ENCODE measurements at places on chromosomes 2 and 18.
A peak's percentile ranks its signal among the peaks of the same experiment; 100 is the strongest.

- no peak for DNase-seq
Observed at GRCh38 chr2:134348760-134349159, 94.9 kb downstream of the MGAT5 start.

- no peak for DNase-seq
Observed at GRCh38 chr2:8087480-8087840, 594.4 kb upstream of the ID2 start.

GRCh38 chr2:207469451-207469850 lies 60.3 kb upstream of the CREB1 start:
- DNase-seq: no peak

GRCh38 chr2:21837168-21837960 lies 713.6 kb downstream of the TDRD15 start:
- peak; percentile 51 for DNase-seq

DNA sequence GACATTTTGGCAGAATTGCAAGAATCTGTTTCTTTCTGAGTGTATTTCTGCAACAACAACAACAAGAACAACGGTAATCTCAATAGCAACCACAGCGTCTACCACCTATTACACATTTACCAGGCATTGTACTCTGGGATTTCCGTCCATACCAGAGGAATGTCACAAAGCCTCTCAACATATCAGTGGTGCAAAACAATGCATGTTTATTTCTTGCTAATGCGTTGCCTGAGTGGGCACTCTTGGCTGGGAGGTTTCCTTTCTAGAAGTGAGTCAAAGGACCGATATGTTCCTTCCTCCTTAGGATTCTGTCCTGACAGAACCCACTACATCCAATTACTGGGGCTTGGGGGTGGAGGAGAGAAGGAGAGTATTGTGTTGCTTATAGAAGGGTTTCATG lies 585.6 kb downstream of the TSN start:
- peak; percentile 38 for DNase-seq

DNA sequence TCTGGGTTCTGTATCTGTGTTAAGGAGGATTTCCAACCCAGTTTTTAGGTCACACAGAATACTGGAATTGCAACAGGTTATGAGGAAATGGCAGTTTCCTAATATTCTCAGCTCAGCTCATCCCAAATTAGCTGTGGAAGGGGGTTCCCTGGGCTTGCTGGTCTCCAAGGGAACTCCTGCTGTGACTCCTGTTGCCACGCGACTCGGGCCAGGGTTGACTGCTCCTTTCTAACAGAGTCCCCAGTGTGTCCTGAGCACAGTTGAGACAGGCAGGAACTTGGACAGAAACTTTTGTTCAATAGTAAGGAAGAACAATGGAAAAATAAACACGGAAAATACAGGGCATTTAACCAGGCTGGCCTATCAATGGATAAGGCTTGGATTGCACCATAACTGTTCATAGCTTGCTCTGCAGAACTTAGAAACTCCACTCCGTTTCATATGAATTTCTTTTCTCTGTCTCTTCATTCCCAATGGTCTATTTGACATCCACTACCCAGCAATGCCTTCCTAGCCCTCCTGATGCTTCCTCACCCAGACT lies 3.8 kb upstream of the ROCK2 start:
- DNase-seq: no peak

DNA sequence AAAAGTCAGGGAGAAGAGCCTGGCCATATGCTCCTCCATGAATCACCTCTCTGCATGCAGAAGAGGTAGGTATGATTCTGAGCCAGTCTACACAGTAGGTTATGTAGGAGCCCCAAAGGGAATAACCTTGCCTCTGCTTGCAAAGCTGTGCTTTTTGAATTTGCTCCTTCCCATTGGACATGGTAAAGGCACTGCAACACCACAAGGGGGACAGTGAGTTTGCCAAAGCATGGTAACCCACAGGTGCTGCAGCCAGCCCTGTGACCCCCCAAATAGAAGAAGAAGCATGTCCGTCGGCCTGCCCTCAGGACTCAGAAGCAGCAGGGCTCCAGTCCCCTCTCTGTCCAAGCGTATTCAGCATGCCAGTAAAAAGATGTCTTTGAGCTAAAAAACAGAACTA lies 51.0 kb upstream of the BCL2L11 start:
- no peak for DNase-seq

GRCh38 chr18:22167091-22167470 lies 2.3 kb upstream of the GATA6 start:
- DNase-seq: no peak

DNA sequence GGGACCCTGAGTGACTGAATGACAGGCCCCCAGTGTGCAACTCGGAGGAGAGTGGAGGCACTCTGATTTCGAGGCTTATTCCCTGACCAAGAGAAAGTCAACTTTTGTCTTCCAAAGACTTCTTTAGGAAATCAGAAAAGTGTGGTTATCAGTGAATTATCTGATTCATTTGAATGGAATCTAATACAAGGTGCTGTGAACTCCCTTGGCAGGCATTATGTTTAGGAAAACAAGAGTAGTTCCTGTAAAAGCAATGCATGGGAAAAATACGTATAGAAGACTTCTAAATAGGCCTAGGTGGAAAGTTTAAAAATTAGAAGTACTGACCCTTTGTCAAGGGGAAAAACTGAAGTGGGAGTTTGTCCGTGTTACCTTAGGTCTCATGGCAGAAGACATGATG lies 269.4 kb downstream of the GBX2 start:
- no peak for DNase-seq

DNA sequence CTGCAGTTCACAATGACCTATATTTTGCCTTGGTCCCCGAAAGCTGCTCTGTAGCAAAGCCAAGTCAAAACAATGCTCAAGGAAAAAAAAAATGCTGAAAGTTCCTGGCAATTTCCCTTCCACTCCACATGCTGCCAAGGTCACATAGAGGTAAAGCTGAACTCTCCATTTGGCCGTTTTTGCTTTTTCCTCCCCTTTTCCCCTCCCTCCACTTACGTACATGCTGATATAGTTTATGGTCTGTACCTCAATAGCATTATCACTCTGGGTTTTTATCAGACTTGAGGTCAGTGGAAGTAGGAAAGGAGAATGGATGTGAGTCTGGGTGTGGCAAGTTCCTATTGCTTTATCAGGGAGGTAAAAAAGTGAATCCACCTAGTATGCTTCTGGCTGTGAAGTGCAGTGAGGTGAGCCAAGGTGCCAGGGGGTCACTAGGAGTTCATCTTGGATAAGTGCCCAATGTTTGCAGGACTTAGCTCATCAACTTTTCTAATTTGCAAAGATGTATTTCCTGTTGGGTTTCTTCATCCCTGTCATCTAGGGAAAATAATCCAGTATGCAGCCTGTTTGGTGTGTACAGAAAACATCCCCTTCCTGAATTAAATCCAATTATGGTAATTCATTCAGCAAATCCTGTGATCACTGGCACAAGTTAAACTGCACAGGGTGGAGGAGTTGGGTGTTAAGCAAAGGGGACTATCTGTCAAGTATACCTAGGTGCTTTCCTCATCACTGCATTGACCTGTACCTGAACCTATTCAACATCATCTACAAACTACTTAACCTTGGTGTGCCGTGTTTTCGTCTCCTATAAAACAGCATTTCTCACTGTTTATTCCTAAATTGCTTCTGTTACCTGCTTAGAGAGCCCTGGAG lies 124.3 kb upstream of the CYP26B1 start:
- no peak for DNase-seq

DNA sequence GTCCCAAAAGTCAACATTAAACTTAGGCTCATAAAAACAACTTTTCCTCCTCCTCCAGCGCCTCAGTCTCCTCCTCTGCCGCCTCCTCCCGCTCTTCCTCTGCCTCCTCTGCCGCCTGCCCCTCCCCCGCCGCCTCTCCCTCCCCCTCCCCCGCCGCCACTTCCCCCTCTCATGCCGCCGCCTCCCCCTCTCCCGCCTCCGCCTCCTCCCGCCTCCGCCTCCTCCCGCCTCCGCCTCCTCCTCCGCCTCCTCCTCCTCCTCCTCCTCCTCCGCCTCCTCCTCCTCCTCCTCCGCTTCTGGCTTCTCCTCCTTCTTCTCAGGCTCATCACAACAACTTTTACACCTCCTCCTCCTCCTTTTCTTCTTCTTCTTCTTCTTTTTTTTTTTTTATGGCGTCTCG lies 599.9 kb downstream of the TMEM182 start:
- no peak for DNase-seq

DNA sequence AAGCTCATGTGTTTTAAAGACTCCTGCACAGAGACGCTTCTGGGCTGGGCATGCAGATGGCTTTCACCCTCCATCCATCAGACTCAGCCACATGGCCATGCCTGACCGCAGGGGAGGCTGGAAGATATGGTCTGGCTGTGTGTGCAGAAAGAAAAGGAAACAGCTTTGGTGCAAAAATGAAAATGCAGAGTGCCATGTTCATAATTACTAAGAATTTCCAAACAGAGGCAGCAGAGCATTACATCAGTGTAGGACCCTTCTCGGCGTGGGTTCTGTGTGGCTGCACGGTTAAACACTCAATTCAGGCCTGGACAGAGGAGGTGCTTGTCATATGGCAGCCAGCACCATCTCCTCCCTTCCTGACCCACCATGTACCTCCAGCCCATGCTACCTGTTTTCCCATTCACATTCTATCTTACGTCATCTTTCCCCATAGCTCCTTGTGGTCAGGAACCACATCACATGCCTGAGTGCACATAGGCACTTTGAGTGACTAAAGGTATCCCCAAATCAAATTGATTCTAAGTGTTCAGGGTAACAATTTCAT lies 200.3 kb upstream of the ID2 start:
- no peak for DNase-seq

GRCh38 chr2:61451178-61451577 lies 19.7 kb downstream of the USP34 start:
- DNase-seq: no peak

DNA sequence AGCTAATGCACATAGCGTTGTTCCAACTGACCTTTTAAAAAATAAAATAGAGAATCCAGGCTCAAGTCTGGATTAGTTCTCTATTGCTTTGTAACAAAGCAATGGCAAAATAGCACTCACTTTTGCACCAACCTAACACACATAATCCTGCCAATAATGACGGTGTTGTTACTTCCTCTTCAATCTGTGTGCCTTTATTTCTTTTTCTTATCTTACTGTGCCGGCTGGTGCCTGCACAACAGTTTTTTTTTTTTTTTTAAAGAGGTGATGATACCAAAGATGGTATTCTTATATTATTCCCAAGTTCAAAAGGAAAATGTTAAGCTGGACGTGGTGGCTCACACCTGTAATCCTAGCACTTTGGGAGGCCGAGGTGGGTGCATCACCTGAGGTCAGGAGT lies 3.4 kb downstream of the PLB1 start:
- DNase-seq: no peak

DNA sequence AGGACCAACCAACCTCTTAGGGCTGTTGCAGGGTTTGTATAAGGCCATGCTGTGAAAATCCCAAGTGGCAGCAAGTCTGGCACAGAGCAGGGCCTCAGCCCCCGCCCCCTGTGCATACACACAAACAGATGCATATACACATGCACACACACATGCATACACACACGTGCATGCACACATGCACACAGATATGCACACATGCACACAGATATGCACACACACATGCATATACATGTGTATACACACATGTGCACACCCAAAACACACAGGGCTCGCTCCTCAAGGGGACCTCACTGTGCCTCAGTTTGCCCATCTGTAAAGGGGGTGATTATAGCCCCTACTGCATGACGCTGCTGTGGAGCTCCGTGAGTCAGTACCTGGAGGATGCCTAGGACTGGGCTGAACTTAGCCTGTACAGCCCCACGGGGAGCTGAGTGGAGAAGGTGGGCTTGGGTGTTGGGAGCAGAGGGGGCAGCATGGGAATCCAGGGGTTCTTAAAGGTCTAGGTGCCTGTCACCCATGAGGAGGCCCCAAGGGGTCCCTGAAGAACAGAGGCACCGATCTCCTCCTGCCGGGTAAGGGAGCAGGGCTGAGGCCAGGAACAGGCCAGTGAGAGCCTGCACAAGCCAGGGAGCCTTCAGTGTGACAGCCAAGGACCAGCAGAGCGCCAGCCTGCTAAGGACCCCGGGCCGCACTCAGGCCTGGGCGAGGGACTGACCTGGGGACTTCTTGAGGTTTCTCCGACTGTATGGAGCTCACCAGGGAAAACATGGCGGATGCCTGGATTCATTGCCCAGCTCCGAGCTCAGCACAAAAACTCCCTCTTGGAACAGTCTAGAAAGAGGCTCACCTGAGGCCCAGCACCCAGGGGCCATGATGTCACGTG lies 24.0 kb upstream of the ALPI start:
- DNase-seq: no peak

GRCh38 chr2:26770986-26771586 lies 7.0 kb downstream of the SLC35F6 start:
- no peak for DNase-seq

GRCh38 chr2:106163948-106164545 lies 30.1 kb downstream of the UXS1 start:
- DNase-seq: no peak

- DNase-seq: no peak
Observed at GRCh38 chr18:46169464-46169941, 65.3 kb downstream of the HAUS1 start.

- no peak for DNase-seq
Observed at GRCh38 chr2:74481431-74481830, 1.4 kb downstream of the CCDC142 start.

GRCh38 chr2:144507441-144508171 lies 12.3 kb downstream of the ZEB2 start:
- DNase-seq: no peak

DNA sequence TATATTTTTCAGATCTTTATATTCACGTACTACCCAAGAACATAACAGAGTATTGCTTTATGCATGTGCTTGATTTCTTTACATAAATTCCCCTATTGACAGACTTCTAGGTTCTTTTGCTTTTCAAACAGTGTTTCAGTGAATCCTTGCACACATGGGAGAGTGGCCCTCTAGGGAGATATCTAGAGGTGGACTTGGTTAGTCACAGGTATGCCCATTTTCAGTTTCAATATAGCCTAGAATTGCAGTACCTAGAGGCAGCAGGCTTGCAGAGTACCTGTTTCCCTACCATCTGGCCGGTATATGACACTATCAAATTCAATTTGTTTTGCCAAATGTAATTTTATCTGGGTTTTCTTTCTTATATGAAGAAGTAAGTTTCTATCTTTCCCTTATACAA lies 36.8 kb downstream of the EML6 start:
- no peak for DNase-seq

DNA sequence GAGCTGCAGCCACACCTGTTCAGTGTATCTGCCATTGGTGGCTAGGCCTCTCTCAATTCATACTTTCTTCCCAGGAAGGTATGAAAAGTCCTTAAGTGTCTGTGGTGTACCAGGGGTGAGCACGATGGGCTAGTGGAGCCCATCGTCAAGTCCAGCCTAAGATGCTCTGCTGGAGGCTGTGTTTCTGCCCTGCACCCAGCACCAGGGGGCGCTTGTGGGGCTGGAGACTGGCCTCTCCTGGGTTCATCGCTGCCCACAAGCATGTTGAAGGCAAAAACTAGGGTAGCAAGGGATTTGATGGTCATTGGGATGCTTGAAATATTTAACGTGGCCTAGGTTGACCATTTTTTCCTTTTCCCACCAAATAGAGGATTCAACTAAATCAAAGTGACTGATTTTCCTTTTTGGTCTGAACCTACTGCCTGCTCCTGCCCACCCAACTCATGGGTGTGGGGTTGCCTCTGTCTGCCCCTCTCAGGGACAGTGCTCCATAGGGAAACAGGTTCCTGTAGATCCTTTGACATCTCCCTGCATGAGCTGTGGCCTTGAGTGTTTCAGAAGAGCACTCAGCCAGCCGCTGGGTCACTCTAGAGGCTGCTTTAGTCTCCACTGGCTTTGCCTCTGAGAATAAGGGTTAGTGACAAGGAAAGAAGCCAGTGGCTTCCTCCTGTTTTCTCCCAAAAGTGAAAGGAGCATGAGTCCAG lies 59.0 kb downstream of the TPGS2 start:
- DNase-seq: no peak

Data from HS-27A (cell line).